ENCODE measurements at places on chromosomes 11 and 22.
A peak's percentile ranks its signal among the peaks of the same experiment; 100 is the strongest.

GRCh38 chr11:36569095-36569494, 1.3 kb downstream of the RAG1 start:
- DNase-seq, result no peak

GRCh38 chr11:44507491-44507890, 58.0 kb upstream of the CD82 start:
- no peak for DNase-seq

GRCh38 chr11:1564535-1565172, 7.4 kb downstream of the DUSP8 start:
- DNase-seq, result peak; percentile 60

GRCh38 chr11:18264677-18265555, 1.1 kb upstream of the SAA1 start:
- no peak for DNase-seq
